T-helper 17 cell (primary cell): ENCODE measurements at places on chromosomes 11 and 22.

- DNase-seq = no peak
Observed at GRCh38 chr22:22074634-22075381, 92.2 kb upstream of the TOP3B start.

DNA sequence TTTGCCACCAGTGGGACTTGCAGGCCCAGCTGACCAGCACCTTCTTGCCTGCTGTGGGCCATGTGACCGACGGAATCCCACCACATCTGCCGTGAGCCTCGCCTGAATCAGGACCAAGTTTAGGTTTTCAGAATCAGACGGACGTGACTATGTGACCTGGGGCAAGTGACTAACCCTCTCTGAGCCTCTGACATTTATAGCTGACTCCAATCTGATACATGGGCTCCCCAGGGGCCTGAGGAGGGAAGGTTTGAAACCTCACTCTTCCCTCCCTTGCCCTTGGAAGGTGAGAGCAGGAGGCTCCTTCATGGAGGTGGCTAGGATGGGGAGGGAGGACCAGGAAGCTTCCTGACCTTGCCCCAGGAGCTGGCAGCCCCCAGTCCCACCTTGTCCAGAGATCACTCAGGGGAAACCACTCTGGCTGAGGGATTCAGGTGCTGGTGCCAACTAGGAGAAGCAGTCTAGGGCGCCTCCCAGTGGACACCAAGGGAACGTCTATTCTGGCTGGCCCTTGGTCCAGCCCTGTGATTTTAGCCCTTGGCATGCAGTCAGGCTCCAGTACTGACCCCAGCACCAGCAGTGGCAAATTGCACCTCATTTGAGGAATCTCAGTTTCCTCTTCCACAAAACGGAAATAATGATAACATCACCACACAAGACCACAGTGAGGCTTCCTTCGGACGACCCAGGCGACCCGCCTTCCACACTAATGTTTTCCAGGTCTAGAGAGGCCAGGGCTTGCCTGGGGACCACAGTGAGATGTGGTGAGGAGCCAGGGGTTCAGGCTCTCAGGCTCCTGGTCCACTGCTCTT, 47.2 kb upstream of the SYT7 start:
- no peak for DNase-seq

GRCh38 chr22:46775850-46776826, 13.7 kb downstream of the TBC1D22A start:
- DNase-seq = no peak

- peak; percentile 50 for DNase-seq
Observed at GRCh38 chr22:28829358-28830181, 29.2 kb upstream of the XBP1 start.
